ENCODE measurements at places on chromosomes 7 and 10.
A peak's percentile ranks its signal among the peaks of the same experiment; 100 is the strongest.

- no peak for DNase-seq
Observed at GRCh38 chr7:135459951-135460567, 49.8 kb downstream of the CNOT4 start.

DNA sequence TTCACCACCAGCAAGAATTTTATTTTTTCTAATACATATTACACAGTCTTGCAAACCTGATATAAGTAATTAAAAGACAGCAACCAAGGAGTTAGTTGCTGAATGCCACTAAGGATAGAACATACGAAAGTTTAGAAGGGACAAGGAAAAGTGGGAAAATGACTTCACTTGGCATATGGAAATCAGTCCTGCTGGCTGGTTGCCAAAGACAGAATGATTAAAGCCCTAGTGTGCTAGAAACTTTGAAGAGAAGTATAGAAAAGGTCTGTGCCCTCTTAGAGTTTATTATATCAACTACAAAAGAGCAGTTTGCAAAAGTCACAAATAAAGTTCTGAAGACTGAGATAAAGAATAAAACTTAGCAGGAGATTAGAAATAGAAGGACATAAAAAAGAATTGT is 5.8 kb upstream of the YAE1 start:
- no peak for DNase-seq

DNA sequence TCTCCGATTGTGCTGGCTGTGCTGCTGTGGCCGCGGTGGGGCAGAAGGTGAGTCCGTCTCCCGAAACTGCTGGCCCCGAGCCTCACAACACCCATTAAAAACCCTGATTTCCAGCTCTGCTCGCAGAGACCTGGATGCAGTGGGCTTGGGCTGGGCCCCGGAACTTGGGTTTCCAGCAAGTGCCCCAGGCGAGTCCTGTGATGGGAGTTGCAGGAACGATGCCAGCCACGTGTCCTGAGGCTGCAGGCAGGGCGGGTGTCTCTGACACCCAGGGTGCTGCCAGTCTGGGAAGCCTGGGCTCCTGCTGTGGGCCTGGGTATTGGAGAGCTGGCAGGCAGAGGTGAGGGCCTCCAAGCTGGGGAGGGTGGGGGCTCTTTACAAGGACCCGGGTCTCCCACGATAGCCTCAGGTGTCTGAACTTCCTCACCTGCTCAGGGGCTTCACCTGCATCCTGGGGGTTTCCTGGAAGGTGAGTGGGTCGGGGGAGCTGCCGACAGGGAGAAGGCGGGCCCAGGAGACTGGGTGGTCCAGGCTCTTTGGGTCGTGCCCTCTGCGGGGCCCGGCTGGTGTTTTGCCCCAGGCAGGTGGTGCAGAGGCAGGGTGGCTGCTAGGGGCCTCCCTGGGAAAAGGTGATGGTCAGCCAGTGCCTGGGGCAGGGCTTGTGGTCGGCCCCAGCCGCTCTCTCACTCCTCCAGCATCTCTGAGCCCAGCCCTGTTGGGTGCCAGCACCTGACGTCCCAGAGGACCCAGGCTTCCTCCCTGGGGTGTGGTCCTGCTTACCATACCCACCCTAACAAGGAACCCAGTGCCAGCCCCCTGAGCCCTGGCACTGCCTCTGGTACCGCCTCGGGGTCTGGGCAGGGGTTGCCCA is 180.3 kb downstream of the DNAJB6 start:
- no peak for DNase-seq

DNA sequence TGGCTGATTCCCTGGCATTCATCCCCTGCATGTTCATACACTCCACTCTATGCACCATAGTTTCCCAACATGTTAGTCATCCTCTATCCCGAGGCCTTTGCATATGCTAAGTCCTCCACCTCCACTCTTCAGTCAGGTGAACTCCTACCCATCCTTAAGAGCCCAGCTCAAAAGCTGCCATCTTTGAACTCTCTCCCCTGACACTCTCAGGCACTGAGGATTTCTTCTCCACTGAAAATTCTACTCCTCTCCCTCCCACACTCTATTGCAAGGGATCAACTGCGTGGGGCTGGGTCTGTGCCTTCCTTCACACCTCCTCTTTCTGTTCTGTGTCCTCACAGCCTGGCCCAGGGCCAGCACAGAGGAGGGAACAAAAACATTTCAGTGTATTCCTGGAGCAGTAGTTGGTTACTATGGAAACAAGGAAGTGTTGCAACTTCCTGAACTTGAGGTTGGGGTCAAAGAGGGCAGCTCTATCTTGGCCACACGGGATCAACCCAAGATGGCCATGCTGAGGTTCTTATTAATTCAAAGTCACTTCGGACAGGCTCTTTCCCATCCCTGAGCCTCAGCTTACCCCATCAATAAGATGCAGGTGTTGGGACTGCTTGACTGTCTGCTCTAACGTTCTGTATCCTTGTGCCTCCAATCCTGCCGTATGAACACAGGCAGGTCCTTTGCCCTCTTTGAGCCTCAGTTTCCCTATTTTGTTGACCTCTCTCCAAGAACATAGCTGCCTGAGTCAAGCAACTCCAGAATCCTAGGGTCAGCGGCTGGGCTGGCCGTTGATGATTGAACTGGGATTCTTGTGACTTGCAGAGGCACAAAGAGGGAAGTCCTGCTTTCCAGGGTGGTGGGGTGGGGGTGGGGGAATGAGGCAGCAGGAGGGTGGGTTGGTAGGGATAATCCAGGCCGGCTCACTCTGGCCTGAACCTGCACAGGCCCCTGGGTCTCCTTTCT is 15.5 kb downstream of the ZMIZ1 start:
- DNase-seq = peak; percentile 20

GRCh38 chr7:54921116-54921515 is 97.7 kb upstream of the EGFR start:
- DNase-seq = no peak

DNA sequence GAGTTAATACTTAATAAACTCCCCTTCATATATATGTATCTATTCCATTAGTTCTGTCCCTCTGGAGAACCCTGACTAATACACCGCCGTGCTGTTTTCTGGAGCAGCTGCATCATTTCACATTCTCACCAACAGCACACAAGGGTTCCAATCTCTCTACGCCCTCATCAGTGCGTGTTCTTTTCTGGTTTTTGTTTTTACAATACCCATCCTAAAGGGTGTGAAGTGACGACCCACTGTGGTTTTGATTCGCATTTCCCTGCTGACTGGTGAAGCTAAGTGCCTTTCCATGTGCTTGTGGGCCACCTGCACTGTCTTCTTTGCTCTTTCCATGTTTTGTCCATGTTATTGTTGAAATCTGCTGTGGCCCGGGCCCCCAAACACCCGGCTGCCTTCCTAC is 11.0 kb upstream of the INSIG1 start:
- no peak for DNase-seq

- DNase-seq = no peak
Observed at GRCh38 chr10:1240341-1240775, 184.2 kb downstream of the WDR37 start.
